ENCODE measurements at places on chromosomes 16 and 17.
A peak's percentile ranks its signal among the peaks of the same experiment; 100 is the strongest.

DNA sequence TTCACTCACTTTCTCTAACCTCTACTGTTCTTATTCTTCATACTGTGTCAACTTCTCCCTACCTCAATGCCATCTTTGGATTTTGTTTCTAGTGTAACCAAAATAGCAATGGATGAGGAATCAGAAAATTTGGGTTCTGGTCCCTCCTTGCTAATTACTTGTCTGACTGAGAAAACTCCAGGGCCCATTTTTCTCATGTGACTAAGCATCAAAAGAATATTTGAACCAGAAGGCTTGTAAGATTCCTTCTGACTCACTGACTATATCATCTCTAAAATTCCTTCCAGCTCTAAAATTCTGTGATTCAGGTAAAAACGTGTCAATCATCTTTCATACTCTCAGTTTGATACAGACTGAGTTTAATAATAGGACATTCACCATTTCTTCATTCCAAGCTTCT is 57.9 kb downstream of the BRIP1 start:
- DNase-seq = no peak

DNA sequence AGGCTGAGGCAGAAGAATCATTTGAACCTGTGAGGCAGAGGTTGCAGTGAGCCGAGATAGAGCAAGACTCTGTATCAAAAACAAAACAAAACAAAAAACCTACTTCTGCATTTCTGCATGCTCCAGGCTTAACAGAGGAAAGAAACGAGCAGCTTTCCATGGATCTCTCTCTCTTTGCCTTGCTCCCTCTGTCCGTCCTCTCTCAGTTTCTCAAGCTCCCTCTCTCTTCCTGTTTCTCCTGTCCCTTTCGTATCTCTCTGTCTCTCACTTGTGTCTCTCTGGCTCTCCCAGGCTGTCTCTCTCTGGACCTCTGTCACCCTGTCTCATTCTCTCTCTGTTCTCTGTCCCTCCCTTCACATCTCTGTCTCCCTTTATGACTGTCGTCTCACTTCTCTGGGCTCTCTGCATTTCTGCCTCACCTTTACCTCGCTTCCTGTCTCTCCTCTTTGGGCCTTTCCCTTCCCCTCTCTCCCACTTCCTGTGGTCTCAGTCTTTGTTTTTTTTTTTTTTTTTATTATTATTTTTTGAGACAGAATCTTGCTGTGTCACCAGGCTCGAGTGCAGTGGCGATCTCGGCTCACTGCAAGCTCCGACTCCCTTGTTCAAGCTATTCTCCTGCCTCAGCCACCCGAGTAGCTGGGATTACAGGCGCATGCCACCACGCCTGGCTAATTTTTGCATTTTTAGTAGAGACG is 4.1 kb upstream of the PITPNA start:
- no peak for DNase-seq

GRCh38 chr17:57370037-57370581 is 113.8 kb downstream of the MSI2 start:
- DNase-seq = no peak

GRCh38 chr16:89094252-89094879 is 714 bp downstream of the ACSF3 start:
- no peak for DNase-seq

DNA sequence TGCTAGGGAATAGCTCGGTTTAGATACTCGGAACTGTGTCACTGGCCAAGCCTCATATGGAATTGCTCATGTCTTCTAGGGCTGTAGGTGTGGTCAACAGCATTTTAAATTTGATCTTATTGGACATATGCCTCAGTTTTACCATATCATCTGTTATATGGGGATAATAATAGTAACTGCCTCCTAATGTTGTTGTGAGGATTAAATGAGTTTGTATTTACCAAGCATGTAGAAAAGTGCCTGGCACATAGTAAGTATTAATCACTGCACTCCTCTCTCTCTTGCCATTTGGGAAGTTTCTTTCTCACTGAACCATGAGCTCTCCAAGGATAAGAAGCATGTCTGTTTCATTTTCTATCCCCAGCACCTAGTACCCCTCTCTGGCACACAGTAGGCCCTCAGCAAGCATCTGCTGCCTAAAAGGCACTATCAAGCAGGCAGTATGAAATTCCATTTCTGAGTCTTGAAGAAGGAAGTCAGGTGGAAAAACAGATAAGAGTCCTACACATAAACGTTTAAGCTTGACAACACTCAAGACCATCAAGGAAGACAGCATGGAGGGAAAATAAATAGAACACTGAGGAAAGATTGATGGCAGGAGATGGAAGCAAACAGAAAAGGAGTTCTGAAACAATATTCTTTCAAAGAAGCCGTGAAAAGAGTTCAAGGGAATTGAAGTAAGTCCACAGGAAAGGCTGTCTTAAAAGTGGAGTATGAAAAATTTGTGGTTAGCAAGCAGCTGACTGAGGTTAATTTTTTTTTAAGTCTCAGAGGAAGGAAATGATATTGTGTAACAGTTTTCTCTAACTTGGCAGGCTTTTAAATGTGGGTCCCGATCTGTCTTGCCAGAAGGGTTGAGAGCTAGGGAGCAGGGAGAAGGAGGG is 2.2 kb upstream of the ATP6V0A1 start:
- DNase-seq = no peak

DNA sequence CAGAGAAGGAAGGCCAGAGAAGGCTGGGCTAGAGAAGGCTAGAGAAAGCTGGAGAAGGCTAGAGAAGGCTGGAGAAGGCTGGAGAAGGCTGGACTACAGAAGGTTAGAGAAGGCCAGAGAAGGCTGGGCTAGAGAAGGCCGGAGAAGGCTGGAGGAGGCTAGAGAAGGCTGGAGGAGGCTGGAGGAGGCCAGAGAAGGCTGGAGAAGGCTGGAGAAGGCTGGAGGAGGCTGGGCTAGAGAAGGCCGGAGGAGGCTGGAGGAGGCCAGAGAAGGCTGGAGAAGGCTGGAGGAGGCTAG is 6.4 kb upstream of the OGFOD3 start:
- DNase-seq = no peak

DNA sequence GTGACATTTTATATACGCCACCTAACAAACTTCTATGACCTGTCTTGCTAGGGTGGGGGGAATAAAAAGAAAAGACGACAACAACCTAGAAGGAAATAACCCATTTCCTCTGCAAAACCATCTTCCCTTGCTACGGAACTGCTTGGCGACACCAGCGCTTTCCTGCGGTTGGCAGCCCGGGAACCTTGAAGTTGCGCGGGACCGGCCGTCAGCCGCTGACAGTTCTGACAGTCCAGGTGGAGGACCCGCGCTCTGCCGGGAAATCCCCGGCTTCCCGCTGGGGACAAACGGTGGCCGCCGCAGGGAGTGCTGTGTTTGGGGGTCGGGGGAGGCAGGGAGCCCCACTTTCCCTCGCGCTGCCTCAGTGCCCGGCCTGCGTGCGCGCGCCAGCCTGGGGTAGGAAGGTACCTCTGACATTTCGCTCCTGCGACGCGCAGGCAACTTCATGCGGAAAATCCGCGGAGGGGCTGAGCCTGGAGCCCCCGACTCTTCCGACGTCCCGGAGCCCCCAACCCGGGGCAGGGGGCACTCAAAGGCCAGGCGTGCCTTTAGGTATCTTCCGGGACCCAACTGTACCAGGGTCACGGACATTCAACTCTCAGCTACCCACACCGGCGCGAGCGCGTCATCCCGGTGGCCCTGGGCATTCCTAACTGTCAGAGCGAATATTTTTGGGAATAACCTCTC is 516 bp downstream of the SLC16A6 start:
- peak; percentile 46 for DNase-seq

- DNase-seq = no peak
Measured at GRCh38 chr17:81900181-81900820, 1.7 kb upstream of the NPB start.

GRCh38 chr17:17525956-17526355 is 29.8 kb upstream of the RASD1 start:
- DNase-seq = no peak

DNA sequence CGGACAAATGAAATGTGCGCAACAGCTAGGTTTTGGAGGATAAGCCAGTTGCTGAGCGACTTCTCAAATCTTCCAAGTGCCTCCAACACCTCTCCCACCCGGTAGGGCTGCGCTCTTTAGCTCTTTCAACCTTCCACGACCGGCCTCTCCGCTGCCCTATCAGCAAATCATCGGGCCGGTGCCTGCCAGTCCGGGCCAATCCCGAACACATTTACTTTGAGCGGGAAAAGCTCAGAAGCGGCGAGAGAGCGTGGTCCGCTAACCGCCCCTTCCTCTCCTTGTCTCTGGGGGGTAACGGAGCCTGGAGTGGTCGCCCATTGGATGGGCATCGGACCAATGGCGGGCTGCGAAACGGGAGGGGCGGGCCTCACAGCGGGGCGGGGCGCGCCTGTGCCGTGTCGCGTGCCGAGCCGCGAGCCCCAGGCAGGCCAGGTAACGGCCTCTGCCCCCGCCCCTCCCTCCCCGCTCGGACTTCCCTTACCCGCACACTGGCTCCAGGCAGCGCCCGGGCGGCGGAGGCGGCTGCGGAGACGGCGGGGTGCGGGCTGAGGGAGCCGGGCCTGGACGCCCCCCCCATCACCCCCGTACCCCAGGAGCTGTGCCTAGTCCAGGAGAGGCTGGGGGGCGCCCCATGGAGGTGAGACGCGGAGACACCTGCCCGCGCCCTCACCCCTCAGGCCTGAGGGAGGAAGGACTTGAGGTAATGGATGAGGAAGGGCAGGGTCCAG is at the start of gene MEIOC:
TSS of gene MEIOC (plus strand) at position 486 of the 728 bp plus-strand sequence. CDS start at position 632, 146 bp downstream.
- no peak for DNase-seq

- DNase-seq = peak; percentile 63
Measured at GRCh38 chr16:2842340-2843000, 12.4 kb downstream of the ZG16B start.

- DNase-seq = peak; percentile 39
Measured at GRCh38 chr17:81251094-81251708, 12.1 kb downstream of the NDUFAF8 start.

- DNase-seq = peak; percentile 74
Measured at GRCh38 chr17:74671031-74671771, 41.5 kb downstream of the CD300LF start.

- no peak for DNase-seq
Measured at GRCh38 chr17:73823684-73824083, 179.4 kb upstream of the SDK2 start.

DNA sequence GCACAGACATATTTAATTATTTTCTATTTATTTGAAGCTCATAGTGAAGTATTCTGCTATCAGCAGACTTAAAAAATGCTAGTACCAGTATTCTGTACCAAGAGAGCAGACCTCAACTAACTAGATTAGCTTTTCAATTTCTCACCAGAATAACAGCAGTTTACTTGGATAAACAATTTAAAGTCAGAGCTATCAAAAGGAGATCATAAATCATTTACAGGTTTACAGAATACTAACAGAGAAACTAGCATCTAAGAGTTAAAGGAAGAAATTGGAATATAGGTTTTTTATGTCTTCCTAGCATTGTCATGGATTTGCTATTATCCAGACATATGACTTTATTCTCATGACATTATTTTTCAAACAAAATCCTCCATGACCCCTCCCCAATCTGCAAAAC is 3.4 kb downstream of the SPOP start:
- DNase-seq = no peak

- DNase-seq = no peak
Measured at GRCh38 chr16:19885451-19886072, 914 bp upstream of the GPRC5B start.

DNA sequence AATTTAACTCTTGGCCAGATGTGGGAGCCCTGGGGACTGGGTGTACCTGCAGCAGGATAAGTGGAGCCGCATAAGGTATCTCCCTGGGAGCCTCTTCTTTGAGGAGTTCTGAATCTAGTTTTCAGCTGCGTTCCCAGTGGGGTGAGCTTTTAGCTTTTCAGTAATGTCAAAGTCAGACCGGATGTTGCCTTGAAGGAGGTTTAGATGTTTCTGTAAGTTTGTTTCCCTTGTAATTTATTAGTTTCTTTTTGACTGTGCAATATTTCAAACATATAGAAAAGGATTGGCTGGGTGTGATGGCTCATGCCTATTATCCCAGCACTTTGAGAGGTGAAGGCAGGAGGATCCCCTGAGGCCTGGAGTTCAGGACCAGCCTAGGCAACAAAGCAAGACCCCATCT is 98.6 kb upstream of the EEF2KMT start:
- no peak for DNase-seq

- peak; percentile 56 for DNase-seq
Measured at GRCh38 chr17:1511756-1512321, 4.6 kb downstream of the INPP5K start.

- no peak for DNase-seq
Measured at GRCh38 chr16:30963925-30964511, 6.5 kb downstream of the SETD1A start.

DNA sequence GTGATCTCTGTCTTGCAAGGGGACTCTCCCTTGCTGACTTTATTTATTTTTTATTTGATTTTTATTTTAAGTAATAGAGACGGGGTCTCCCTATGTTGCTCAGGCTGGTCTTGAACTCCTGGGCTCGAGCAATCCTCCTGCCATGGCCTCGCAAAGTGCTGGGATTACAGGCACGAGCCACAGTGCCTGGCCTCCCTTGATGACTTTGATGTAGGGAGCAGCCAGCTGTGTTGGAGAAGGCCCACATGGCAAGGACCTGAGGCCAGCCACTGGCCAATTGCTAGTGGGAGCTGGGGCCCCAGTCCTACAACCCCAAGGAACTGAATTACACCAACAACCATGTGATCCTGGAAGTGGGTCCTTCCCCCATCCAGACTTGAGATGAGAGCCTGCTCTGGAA is 81.8 kb downstream of the CNGB1 start:
- DNase-seq = no peak

GRCh38 chr17:81295676-81296381 is 722 bp upstream of the SLC38A10 start:
- peak; percentile 88 for DNase-seq

GRCh38 chr16:77963185-77964044 is 58.9 kb upstream of the CLEC3A start:
- DNase-seq = no peak

- DNase-seq = no peak
Measured at GRCh38 chr17:68011199-68011665, 15.0 kb upstream of the C17orf58 start.

DNA sequence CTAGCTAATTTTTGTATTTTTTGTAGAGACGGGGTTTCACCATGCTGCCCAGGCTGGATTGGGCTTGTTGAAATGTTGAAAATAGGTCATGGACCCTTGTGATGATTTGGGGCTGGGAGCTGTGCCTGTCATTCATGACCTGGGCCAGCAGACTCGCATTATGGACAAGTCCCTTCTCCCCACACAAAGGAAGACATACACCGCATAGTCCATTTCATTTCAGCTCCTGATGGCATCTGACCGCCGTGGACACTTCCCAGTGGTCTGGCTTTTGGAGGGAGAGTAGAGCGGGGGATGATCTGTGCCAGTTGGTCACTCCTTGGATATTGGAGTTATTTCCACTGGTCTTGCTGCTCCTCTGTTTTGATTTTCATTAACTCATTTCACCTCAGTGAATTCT is 34.8 kb downstream of the MPRIP start:
- no peak for DNase-seq

DNA sequence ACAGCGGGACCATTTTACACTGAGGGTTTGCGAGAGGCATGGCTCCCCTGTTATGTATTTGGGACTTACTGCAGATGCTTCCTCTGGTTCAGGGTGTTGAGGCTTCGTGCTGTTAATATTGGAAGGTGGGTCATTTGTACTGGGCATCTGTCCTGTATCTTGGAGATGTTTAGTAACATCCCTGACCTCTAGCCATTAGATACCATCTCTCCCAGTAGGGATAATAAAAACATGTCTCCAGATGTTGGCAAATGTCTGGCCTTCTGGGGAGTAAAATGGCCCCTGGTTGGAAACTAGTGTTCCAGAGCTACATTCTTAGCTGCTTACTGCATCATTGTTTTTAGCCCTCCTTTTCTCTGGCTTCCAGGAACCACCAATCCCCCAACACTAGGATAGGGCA is 388.0 kb downstream of the WWOX start:
- no peak for DNase-seq

- no peak for DNase-seq
Measured at GRCh38 chr16:20026361-20027072, 47.2 kb downstream of the GPR139 start.
